ENCODE measurements at places on chromosomes 6 and 20.

- peak; percentile 72 for DNase-seq
These were observed 78.9 kb upstream of the HEY2 start for GRCh38 chr6:125670568-125670967.

DNA sequence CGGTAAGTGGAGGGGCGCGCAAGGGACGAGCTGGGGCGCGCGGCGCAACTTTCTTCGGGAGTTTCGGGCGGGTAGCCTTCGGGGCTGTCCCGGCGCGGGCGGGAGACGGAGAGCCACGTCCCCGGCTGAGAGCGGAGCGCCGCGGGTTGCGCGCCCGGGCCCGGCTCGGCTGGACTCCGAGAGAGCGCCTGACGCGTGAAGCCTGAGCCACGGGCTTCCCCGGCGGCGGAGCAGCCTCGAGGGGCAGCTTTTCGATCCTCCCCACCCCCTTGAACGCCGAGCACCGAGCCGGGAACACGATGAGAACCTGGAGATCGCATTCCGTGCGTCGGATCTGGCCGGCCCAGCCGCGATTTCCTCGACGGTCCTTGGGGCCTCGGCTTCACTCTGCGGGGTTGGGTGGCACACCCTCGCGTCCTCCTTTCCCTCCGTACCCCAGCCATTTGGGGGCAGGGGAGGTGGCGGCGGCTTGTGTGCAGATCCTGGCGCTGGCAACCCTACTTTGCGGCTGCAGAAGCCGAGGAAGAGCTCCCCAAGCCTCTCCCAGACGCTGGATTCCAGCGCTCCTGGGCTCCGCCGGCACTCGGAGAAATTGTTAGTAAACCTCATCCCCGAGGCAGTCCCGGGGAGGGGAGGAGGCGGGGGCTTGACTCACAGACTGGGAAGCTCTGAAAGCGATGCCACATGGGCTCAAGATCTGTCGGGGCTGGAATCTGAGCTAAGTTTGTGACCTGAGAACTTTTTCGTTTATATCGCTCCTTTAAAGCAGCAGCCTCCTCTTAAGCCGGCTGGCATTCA is 572 bp downstream of the DSE start:
- DNase-seq: peak; percentile 84

DNA sequence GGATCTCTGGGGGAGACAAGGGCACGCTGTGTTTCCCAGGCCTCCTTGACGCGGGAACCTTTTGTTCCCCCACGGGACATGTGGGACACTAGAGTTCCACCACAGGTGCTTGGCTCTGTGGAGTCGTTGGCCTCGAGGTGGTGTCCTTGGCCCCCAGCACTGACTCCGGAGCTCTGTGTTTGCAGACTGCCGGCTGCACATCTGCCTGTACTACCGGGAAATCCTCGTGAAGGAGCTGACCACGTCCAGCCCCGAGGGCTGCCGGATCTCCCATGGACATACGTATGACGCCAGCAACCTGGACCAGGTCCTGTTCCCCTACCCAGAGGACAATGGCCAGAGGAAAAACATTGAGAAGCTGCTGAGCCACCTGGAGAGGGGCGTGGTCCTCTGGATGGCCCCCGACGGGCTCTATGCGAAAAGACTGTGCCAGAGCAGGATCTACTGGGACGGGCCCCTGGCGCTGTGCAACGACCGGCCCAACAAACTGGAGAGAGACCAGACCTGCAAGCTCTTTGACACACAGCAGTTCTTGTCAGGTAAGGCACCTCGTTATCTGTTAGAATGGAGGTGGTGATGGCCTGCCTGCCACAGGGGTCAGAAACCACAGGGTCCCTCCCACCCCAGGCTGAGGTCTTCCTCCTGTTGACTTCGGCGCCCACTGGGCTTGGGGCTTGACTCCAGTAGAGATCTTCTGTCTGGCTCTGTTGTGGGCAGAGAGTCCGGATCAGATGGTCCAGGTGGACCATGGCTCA is 9.9 kb downstream of the IRF4 start:
- no peak for DNase-seq

DNA sequence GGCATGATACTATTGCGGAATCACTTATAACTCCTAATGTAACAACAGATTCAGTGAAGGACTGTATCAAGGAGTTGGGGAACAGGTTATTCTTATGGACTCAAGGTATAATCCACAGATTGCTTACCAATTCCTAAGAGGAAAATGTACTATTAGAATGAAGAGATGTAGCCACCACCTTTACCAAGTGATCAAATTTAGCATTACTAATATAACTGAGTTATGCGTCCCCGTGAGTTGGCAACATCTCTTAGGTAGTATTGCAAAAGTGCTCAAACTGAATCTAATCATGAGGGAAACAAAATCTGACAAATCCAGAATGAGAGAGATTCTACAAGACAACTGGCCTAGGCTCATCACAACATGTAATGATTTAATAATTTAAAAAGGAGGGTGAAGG is 777 bp upstream of the SNRNP48 start:
- no peak for DNase-seq

DNA sequence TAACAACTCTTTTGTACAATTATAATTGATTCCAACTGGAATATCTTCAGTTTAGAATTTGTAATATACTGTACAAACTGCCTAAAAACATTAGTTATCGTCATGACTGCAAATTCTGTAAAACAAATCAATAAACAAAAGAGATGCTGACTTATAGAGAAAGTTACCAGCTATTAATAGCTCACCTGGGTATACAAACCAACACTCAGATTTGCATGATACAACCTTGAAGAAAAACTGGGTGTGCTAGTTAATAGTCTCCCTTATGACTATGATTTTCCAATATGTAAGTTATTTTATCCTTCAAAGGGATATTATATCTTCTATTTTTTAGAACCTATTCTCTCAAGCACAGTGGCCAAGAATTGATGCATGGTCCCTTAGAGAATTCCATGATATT is 698.5 kb downstream of the FRK start:
- DNase-seq: no peak

- DNase-seq: no peak
These were observed 68.7 kb upstream of the KCNG1 start for GRCh38 chr20:51091406-51092195.

- no peak for DNase-seq
These were observed 85.6 kb downstream of the PFDN4 start for GRCh38 chr20:54293526-54293925.
